ENCODE measurements at places on chromosomes 2 and 18.

DNA sequence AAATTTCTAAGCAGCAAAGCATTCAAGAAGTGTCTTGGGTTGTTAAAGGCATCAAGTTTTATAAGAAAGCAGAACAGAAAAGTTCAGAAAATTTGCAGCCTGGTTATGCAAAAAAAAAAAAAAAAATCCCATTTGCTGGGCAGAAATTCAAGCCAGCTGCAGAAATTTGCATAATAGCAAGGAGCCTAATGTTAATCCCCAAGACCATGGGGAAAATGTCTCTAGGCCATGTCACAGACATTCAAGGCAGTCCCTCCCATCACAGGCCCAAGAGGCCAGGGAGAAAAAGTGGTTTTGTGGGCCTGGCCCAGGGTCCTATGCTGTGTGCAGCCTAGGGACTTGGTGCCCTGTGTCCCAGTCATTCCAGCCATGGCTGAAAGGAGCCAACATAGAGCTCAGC lies 269.0 kb upstream of the SLC39A10 start:
- no peak for DNase-seq

DNA sequence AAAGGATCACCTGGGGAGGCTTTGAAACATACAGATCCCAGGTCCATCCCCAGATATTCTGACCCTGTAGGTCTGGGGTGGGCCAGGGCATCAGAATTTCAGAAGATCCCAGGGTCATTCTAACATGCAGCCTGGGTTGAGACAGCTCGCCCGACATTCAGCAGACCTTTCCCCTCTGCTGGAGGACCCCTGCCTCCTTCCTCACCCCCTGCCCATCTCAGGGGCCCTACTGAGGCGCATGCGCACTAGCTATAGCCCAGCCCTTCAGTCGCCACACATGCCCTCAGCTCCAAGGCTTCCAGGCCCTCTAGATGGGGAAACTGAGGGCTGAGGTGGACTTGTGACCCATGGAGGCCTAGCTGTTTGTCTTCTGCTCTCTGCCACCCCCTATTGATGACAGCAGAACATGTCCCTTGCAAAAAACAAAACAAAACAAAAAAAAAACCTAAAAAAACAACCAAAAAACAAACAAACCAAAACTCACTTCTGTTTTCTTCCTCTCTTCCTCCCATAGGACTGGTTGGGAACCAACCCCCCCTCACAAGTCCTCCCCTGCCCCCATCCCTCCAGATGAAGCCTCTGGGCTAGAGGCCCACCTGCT lies 91.3 kb downstream of the ZBTB7C start:
- no peak for DNase-seq

DNA sequence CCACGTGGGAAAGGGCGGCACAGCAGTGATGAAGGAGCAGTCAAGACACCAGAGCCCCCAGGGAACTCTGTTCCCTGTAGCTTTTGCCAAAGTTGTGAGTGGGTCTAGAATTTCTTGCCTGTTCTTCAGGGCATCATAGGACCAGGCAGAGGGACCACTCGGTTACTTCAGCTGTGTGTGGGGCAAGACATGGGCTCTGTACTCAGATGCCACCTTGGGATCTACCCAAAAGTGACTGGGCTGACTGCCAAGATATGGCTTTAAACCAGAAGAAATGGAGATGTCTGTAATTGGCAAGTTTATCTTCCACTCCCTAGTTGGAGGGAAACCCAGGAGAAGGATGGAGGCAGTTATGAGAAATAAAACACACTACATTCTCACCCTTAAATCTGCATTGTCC lies 29.6 kb downstream of the KCNF1 start:
- DNase-seq = no peak

DNA sequence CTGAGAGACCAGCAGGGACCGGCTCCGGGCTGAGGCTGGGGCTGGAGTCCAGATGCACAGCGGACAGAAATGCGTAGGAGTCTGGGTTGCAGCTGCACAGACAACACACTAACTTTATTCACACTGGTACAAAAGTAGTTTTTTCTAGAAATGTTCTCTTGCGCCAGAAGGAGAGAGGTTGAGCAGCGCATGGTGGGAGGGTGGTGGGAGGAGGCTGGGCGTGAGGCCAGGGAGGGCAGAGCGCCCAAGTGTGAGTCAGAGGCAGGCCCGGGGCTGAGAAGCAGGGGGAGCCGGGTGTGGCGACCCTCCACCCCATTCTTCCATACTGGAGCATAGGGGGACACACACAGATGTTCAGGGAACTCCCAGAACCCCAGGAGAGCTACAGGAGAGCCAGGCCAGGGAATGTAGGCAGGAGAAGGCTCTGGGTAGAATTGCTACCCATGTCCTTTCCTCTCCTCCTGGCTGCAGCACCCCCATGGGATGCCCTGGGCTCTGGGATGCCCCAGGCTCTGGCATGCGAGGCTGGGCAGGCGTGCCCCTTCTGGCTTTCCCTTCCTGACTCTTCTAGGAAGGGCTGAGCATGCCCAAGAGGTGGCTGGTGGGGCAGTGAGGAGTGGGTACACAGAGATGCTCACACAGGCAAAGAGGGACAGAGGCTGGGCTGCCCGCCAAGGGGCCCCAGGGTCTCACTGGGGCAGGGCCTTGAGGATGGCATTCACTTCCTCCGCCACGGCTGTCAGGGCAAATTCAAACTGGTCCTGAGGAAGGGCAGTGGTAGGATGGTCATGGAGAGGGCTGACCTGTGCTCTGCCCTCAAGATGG lies 10.6 kb downstream of the DNAJB2 start:
- DNase-seq = no peak

DNA sequence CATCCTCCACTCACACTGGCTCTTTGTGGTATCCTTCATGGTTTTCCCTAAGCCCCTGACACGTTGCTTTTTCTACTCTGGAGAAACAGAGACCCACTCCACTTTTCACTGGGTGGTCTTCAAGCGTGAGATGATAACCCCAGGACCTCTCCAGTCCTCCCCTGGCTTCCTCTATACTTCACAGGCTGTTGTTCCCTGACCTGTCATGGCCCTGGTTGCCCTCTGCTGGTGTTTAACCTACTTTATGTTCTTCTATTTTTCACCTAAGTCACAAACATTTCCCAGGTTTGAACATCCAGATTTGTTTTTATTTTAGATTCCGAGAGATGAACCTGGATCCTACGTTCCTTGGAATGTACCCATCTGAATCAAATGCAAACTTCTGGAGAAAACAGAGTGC lies 84.5 kb downstream of the AOX1 start:
- no peak for DNase-seq

- DNase-seq = no peak
Observed at GRCh38 chr2:68366083-68366560, 1.0 kb downstream of the PLEK start.

DNA sequence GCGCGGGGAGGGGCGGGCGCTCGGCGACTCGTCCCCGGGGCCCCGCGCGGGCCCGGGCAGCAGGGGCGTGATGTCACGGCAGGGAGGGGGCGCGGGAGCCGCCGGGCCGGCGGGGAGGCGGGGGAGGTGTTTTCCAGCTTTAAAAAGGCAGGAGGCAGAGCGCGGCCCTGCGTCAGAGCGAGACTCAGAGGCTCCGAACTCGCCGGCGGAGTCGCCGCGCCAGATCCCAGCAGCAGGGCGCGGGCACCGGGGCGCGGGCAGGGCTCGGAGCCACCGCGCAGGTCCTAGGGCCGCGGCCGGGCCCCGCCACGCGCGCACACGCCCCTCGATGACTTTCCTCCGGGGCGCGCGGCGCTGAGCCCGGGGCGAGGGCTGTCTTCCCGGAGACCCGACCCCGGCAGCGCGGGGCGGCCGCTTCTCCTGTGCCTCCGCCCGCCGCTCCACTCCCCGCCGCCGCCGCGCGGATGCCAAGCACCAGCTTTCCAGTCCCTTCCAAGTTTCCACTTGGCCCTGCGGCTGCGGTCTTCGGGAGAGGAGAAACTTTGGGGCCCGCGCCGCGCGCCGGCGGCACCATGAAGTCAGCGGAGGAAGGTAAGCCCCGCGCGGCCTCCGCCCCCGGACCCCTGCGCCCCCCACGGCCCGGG lies at the start of gene NFATC1:
TSS of gene NFATC1 (plus strand) at position 170 of the 644 bp plus-strand sequence. CDS start at position 465, 295 bp downstream.
- peak; percentile 73 for DNase-seq

GRCh38 chr2:48674933-48675332 lies 57.3 kb downstream of the GTF2A1L start:
- DNase-seq = no peak

- no peak for DNase-seq
Observed at GRCh38 chr2:236959036-236959435, 126.7 kb upstream of the COPS8 start.

DNA sequence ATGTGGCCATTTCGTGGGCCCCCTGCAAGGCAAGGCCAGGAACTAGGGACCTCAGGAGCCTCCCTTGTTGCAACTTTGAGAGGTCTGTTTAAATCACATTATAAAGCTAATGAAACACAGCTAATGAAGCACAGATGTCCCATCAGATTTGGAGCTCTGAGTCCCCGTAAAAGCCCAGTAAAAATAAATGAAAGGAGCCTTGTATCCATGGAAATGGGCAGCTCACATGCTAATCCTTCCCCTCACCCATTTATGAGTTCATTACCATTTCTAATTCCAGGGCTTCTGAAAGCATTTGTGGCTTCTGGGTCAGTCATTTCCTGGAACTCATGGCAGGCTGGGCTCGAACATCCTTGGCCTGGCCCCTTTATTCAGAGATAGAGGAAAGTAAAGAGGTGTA lies 274.8 kb downstream of the SS18 start:
- no peak for DNase-seq

DNA sequence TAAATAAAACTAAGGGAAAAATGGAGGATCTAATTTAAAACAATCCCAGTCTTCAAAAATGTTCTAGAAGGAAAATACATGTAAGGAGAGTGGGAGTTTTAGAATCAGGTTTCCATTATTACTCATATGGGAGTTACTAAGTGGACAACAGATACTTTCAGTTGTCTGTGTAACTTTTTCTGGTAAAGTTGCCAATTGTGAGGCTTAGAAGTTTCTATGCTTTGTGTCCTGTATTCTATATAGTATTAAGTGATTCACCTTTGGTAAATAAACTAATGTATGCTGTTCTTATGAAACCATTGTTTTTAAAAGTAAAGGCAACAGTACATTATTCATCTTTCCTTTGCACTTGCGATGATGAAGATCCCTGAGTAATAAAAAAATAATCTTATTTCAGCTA lies 274.9 kb downstream of the NR4A2 start:
- DNase-seq = no peak

DNA sequence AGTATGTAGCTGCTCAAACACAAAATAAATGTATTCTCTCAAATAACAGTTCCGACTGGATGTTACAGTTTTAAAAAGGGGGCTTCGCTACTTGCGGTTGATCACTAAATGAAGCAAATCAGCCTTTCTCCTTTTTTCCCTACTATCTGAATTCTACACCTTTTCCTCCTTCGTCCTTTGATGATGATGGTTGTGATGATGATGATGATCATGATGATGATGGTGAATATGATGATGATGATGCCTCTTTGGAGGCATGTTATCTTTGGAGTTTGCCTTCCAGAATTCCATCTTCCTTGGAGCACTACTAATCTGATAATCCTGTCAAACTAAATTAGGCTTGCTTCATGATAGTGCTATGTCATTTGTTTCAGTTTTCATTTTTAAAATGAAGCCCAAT lies 1073.3 kb downstream of the SOCS6 start:
- DNase-seq = no peak

GRCh38 chr2:208253600-208254117 lies 1.2 kb downstream of the IDH1 start:
- DNase-seq = no peak

- DNase-seq = no peak
Observed at GRCh38 chr2:196448407-196449079, 191.0 kb upstream of the CCDC150 start.

DNA sequence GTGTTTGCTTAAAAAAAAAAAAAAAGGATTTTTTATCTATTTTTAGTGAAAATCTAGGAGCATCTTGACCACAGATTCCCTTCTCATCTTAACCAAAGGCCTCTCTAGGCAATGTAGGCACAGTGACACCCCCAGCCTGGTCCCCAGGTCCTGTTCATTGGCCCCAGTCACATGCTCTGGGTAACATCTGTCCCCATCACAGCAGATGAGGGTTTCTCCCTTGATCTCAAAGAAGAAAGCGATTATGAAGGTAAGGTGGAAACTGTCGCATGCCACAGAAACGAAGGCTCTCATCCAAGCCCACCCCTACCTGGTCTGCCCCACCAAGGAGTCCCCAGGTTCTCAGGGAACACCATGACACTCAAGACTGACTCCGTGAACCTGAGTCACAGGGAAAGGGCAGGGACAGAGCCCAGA lies 4.7 kb downstream of the HS6ST1 start:
- DNase-seq = no peak

DNA sequence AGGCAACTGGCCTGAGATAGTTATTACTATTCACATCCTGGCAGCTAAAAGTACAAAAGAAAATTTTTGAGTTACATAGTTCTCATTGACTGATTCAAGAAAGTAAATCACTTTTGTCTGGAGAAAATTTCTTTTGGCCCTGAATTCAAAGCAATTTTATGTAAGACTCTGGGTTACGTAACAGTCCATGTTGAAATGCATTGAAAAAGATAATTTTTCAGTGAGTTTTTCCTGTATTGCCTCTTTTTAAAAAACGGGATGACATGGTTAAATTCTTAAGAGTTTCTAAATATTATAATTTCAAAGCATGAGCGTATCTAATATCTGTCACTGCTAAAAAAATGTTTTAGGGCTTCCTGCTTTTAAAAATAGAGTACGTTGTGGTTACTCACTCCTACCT lies 72.7 kb downstream of the ANKRD12 start:
- DNase-seq = no peak

GRCh38 chr2:7880566-7880965 lies 801.3 kb upstream of the ID2 start:
- no peak for DNase-seq

GRCh38 chr2:225074366-225074765 lies 32.1 kb upstream of the DOCK10 start:
- DNase-seq = no peak

DNA sequence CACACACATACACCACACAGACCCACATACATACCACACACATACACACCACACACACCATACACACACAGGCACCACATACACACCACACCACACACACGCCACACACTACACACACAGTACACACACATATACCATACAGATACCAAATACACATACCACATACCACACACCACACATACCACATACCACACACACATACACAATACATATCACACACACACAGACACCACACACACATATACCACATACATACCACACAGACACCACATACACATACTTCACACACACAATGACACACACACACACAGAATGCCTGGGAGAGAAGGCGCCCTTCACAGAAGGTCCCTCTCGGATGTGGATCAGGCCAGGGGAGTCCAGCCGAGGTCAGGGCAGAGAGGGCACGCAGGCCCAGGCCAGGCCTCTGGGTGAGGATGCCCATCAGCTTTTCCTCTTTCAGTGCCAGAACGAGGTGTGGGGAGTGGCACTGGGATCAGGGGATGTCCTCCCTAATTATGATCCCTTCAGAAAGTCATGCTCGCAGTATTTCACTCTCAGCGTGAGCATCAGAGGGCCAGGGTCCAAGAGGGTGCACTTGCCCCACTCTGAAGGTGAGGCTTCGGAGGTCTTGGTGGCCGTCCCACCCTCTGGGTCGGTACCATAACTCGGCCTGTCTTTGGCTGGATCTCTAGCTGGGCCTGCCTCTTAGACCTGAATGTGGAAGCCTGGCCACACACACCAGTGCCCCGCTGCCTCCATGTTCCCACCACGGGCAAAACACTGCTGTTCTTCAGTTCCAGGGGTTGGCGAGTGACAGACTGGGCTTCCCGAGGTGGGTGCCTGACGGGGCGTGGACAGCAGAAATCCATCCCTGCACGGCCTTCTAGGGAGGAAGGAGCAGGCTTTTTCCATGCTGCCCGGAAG lies 70.6 kb upstream of the ODC1 start:
- no peak for DNase-seq
